Kidney glomerular epithelial cell (primary cell): ENCODE measurements at places on chromosomes 5 and 9.

- DNase-seq, result no peak
These were observed 487.2 kb downstream of the SEMA5A start for GRCh38 chr5:9058666-9059065.

DNA sequence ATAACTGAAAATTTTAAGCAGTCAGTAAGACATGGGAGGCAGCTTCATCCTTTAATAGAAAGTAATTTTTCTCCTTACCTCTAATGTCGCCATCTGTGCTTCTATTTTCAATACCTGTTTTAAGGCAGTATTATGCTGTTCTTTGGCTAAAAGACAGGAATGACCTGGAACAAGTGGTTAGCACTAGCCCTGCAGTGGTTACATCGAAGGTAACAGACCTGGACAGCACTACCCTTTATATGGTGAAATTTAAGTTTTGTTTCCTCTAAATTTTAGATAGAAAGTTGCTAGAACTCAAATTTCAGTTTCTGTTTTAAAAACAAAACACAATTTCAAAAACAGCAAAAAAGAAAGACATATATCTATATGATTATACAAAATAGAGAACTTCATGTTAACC lies 534.1 kb upstream of the CDH6 start:
- no peak for DNase-seq

- DNase-seq, result no peak
These were observed 42.2 kb downstream of the MED27 start for GRCh38 chr9:132037458-132037857.

DNA sequence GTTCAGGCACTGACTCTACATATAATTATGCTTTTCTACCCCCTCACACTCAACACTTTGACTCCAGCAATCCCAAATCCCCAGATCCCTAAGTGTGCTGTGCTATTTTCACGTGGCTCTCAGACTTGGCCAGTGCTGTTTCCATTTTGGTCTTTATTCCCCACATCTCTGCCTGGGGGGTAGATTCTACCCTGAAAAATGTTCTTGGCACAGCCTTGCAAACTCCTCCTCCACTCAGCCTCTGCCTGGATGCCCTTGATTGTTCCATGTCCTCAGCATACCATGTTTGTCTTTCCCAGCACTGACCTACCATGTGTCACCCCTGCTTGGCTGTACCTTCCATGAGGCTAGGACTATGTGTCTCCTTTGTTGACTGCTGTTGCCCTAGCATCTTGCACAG lies 43.0 kb downstream of the FXN start:
- no peak for DNase-seq

- DNase-seq, result no peak
These were observed 77.7 kb downstream of the PTCD2 start for GRCh38 chr5:72397836-72398235.

DNA sequence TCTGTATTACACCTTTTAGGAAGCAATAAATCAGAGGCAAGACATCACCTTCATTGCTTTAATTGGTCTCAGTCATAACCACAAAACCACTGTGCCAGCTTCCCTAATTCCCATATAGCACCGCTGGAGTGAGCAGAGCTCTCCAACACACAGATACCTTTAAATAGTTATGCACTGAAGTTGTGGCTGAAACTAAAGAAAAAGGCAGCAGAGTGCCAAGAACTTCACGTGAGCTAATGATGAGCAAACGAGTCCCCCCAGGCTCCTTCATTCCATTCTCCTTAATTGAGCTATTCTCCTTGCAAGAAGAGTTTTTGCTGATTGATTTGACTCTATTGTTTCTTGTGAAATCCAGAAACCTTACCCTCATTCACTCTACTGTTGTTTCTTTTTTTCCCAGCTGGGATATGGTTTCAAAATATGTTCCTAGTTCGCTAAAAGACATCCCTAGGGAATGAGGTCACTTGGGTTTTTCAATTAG lies 501.5 kb downstream of the SPATA31D1 start:
- peak; percentile 44 for DNase-seq

DNA sequence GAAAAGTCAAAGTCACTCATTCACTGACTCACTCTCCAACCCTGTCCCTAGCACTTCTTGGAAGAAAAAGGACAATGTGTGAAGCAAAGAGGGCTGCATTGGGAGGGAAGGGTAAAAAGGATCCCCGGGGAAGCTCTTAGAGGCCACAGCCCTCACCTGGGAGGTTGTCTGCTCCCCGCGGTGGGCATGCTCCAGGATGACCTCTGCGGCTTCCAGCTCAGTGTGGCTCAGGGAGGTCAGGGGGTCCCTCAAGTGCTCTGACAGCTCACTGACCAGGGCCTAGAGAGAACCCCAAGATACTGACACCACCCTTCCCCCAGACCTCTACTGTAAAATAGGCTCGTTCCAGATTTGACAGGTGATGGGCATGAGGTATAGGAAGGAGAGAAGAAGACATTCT lies 4.0 kb downstream of the FCHSD1 start:
- DNase-seq, result no peak

- DNase-seq, result no peak
These were observed 1156.8 kb upstream of the C9orf72 start for GRCh38 chr9:28730111-28730510.

DNA sequence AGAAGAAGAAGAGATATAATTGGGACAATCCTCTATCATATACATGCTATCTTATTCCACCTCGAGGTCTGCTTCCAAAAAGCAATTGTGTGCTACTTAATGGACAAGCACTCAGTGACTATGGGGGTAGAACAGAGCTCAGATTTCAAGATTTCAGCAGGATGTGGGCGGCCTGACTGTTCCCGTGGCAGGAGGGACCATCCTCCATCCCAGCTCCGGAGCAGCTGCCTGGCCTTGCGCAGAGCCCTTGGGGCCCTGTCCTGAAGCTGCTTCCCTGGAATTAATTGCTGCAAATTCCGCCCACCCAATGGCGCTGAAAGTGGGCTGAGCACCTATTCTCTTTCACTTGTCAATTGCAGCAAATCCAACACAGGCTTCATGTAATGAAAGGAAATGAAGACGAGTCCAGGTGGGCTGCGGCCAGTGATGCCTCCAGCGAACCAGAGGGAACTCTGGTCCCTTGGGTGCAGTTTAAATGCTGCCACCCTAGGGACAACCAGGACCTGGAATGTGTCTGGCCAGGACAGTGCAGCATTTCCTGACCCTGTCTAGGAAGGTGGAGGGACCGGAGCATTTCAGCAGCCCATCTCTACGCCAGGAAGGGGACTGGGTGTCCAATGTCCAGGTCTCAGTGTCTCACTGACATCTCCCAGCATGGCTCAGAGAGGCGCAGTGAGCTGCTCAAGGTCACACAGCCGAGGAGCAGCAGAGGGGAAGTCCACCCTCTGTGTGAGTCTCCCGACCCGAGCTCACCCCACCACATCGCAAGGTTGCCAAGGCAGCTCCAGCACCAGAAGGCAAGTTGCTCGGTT lies 50.5 kb upstream of the FCN1 start:
- no peak for DNase-seq

DNA sequence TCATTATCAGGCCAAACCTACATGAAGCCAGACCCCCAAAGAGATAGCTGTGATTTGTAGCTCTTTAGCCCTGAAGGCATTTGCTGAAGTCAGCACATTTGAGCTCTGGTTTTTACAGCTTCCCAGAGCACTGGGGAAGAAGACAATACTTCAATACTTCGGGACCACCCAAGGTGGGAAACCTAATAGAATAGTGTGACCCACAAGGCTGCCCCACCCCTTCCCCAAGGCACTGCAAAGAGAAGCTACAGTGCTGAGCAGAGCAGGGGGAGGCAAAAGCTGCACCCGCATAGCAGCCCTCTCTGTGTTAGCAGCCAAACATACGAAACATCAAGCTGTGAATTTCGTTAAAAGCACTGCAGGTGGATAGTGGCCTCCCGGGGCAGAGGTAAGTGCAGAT lies 87.3 kb downstream of the HSD17B3 start:
- DNase-seq, result no peak
